Memory B cell (primary cell): ENCODE measurements at places on chromosomes 13 and 19.
A peak's percentile ranks its signal among the peaks of the same experiment; 100 is the strongest.

DNA sequence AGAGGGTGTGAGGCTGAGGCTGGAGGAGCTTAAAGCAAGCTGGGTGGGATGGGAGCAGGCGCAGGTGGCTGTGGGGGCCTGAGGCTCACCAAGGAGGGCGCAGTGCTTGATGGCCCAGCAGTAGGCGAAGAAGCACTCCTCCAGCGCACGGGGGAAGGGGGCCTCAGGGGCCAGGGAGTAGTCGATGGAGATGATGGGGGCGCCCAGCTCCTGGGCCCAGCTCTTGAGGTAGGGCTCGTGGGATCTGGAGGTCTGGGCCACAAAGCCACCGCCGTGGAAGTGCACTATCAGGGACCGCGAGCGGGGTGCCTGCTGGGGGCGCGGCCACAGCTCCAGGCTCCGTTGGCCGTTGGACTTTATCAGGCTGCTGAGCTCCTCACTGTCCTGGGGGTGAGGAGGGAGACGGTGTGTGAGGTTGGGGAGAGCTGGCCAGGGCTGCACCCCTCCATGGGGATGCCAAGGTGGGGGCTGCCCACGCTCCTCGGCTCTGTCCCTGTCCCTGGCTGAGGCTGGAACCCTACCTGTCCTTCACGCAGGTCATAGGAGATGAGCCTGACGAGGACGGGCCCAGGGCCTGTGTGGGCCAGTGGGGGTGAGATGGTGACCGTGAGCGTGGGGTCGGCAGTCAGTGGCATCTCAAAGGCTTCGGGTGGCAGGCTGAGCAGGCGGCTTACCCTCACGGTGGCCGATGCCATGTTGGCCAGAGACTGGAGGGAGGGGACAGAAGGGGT is 17.2 kb upstream of the CNFN start:
- DNase-seq, result no peak
- no peak overlapping the region for H3K27ac ChIP-seq
- H3K27me3 ChIP-seq, result no peaks in the 10 kb centered on the region
- H3K4me1 ChIP-seq, result peaks cover 14% of the 10 kb centered on the region
- peaks cover 29% of the 10 kb centered on the region for H3K36me3 ChIP-seq

GRCh38 chr19:48874303-48875135 is 2.3 kb downstream of the PPP1R15A start:
- peak overlapping the region; percentile 95 for H3K4me3 ChIP-seq
- no peaks in the 10 kb centered on the region for H3K27me3 ChIP-seq
- H3K36me3 ChIP-seq, result peaks cover 27% of the 10 kb centered on the region
- peaks cover 30% of the 10 kb centered on the region for H3K4me1 ChIP-seq

DNA sequence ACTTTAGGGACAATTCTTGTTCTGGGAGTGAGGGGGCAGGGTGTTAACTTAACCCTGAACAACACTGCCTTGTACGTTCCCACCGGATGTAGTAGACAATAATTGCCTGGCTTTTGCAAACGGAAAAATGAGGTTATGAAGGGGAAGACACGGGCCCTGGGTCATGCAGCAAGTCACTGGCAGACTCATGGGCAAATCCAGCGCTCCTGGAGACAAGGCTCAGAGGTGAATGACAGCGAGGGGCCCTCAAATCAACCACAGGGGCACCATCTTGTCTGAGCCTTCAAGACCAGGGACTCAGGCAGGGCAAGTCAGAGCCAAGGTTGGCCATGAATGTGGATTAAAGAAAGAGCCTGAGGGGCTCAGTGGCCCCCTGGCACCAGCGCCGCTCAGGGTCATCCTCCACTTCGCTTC is 2.8 kb downstream of the RASA3 start:
- H3K4me1 ChIP-seq, result peaks cover 60% of the 10 kb centered on the region
- peak overlapping the region; percentile 92 for H3K27ac ChIP-seq
- H3K27me3 ChIP-seq, result no peaks in the 10 kb centered on the region

- peaks cover 42% of the 10 kb centered on the region for H3K4me1 ChIP-seq
- no peak for DNase-seq
- H3K27ac ChIP-seq, result no peak overlapping the region
- H3K27me3 ChIP-seq, result no peaks in the 10 kb centered on the region
- peak overlapping the region; percentile 96 for H3K4me3 ChIP-seq
- H3K36me3 ChIP-seq, result peaks cover 7% of the 10 kb centered on the region
These were observed 1.7 kb downstream of the PPP1R37 start for GRCh38 chr19:45094707-45095106.

DNA sequence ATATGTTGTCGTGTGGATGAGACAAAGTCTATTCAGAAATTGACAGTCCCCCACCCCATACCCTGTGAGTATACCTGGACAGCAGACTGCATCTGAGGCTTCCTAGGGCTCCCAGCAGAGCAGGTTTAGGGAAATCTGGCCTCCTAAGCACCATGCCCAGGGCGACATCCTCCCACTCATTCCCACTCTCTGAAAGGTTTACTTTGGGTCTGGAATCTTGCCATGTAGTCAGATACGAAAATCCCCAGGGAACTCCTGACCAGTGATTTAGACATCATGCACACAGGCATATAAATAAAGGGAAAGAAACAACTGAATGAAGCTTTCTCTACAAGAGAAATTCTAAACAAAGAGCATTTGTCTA is 717 bp upstream of the NALCN start:
- peaks cover 2% of the 10 kb centered on the region for H3K4me1 ChIP-seq
- peaks cover 6% of the 10 kb centered on the region for H3K27me3 ChIP-seq
- no peak overlapping the region for H3K4me3 ChIP-seq
- DNase-seq, result no peak

GRCh38 chr13:19791953-19792537 is 9.3 kb upstream of the PSPC1 start:
- DNase-seq, result no peak
- no peak overlapping the region for H3K27ac ChIP-seq
- H3K4me1 ChIP-seq, result no peaks in the 10 kb centered on the region
- no peak overlapping the region for H3K4me3 ChIP-seq
- no peaks in the 10 kb centered on the region for H3K27me3 ChIP-seq

- no peaks in the 10 kb centered on the region for H3K36me3 ChIP-seq
- H3K27ac ChIP-seq, result no peak overlapping the region
- no peaks in the 10 kb centered on the region for H3K4me1 ChIP-seq
- no peak overlapping the region for H3K4me3 ChIP-seq
These were observed 360.6 kb downstream of the HS6ST3 start for GRCh38 chr13:96450326-96451020.
